Foreskin fibroblast (primary cell): ENCODE measurements at places on chromosomes 2 and 18.

- no peak for DNase-seq
These were observed 57.7 kb downstream of the PUM2 start for GRCh38 chr2:20292984-20293383.

DNA sequence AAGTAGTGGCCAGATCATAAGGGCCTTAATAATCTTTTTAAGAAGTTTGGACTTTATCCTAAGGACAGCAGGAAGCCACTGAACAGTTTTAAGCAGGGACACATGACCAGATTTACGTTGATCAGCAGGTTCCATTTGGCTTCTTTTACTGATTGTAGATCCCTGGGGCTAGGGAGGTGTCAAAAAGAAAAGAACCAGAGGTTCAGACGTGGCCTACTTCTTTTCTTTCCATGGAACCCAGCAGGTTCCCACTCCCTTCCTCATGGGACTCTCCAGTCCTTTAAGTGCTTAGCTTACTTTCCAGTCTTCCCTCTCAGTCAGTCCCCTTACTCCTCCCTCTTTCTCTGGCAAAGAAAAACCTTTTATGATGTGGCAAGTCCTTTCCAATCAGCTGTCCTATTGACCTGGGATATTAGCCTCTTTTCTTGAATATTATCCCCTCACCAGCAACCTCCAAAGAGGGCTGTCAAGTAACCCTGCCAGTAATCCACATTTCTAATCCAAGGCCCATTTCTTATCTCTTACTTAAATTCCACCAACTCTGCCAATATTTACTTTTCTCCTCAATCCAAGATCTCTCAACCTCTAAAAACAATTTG, 33.5 kb downstream of the NHEJ1 start:
- no peak for DNase-seq

GRCh38 chr2:119645173-119645855, 33.7 kb upstream of the TMEM177 start:
- no peak for DNase-seq

GRCh38 chr2:150485871-150486538, 1.5 kb downstream of the RND3 start:
- peak; percentile 74 for DNase-seq

GRCh38 chr2:232415736-232416520, 9.3 kb downstream of the ALPG start:
- DNase-seq: no peak

DNA sequence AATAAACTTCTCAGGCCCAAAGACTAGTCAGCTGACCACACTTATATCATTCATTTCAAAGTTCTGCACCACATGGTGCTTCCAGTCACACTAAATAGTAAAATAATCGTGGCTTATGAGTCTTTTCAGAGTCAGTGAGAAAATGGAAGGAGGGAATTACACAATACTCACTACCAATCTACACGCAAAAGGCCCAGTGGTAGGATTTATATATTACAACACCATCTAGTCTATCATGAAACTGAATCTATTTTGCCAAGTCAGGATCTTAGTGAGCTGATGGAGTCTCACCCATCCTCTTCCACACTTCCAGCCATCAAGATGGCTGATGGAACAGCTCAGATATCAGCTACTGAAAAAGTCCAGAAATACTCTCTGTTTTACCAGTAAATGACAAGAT, 21.9 kb downstream of the INO80D start:
- DNase-seq: no peak

GRCh38 chr2:105383432-105384166, 15.3 kb downstream of the FHL2 start:
- DNase-seq: no peak

- no peak for DNase-seq
These were observed 67.0 kb downstream of the TSHZ1 start for GRCh38 chr18:75277610-75277928.

GRCh38 chr2:41062336-41062735, 610.4 kb upstream of the SLC8A1 start:
- no peak for DNase-seq

DNA sequence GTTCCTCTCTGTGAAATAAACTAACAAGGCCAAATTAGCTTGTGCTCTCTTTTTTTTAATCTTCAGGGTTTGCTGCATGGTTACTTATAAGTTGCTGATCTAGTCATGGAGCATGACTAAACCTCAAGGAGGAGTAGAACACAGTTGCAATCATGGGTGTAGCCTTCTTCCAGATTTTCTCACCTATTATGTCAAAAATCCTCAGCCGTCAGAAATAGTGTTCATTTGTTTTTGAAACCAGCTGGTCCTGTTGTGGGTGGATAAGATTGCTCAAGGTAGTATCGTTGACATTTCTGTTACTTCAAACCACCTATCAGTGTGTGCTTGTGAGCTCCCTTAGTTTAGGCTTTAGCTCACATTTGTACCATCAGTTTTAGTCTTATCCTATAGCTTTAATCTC, 11.2 kb downstream of the RELCH start:
- no peak for DNase-seq

DNA sequence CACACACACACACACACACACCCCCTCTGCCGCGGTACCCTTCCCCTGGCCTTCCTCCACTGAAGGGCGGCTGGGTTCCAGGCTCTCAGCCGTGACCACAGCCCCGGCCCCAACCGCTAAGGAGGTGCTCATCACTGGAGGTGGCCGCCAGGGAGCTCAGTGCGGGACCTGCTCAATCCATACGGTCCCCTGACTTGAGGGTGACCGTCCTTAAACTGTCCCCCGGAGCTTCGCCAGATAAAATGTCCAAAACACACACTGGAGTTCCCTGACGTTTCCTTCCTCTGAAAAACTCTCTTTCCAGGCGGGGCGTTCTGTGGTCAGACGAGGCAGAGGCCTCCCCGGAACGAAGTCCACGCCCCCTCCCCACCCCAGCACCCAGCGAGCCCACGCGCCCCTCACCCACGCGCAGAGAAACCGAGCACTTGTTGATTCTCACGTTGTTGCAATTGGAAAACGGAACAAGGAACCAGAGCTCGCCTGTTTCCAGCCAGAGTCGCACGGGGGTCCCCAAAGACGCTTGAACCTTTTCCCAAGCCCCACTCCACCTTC, 1.4 kb downstream of the MBP start:
- no peak for DNase-seq

- no peak for DNase-seq
These were observed 55.0 kb downstream of the MAPK4 start for GRCh38 chr18:50614838-50615237.

DNA sequence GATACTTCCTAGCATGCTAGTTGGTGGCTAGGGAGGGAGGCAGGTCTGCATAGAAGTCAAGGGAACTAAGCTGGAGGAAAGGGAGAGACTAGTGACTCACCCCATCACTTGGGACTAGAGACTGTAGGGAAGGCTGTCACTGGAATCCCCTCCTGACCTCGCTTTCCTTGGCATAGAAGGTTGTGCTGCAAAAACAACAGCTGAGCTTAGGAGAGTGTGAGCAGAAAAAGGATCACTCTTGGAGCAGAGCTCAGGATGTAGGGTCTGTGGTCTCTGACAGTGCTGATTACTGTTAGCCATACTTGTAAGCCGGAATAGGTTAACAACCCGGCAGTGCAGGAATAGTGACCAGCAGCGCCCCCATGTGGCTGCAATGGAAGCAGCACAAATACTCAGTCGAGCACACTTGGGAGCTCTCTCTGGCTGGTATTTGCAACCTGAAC, 66.9 kb upstream of the SMAD2 start:
- no peak for DNase-seq

- DNase-seq: no peak
These were observed 33.9 kb upstream of the INSIG2 start for GRCh38 chr2:118054213-118055008.

GRCh38 chr2:18703555-18703954, 114.2 kb upstream of the NT5C1B start:
- no peak for DNase-seq

DNA sequence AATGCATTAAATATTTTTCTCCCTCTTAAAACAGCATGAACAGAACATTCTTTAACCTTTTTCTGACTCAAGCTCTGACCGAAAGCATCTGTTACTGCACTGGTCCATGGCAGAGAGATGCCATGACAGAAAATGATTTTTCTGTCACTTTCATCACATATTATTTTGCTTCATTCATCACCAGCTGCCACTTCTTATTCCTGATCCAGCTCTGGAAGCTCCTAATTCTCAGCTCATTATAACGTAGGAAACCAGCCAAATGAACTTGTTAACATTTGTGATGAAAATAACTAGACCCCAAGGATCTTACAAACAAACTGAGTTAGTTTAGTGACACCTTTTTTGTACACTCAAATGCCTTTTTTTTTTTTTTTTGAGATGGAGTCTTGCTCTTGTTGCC, 7.6 kb upstream of the CFLAR start:
- DNase-seq: no peak

GRCh38 chr2:100928235-100928634, 73.9 kb upstream of the RPL31 start:
- DNase-seq: no peak

DNA sequence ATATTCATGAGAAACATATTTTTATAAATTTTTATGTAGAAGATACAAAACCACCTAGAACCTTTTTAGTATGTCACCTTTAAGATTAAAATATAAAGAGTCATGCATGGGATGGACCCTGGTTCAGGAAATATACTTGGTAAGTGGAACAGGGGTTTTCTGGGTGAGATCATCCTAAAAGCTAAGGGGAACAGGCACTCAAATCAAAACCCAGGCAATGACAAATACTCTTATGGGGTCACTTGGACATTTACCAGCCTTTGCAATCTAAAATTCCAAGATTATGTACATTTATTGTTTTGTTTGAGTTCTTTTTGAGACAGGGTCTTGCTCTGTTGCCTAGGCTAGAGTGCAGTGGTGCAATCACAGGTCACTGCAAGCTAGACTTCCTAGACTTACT, 65.8 kb downstream of the SGPP2 start:
- DNase-seq: no peak

- DNase-seq: no peak
These were observed 41.0 kb downstream of the PTPRM start for GRCh38 chr18:7608174-7608550.

DNA sequence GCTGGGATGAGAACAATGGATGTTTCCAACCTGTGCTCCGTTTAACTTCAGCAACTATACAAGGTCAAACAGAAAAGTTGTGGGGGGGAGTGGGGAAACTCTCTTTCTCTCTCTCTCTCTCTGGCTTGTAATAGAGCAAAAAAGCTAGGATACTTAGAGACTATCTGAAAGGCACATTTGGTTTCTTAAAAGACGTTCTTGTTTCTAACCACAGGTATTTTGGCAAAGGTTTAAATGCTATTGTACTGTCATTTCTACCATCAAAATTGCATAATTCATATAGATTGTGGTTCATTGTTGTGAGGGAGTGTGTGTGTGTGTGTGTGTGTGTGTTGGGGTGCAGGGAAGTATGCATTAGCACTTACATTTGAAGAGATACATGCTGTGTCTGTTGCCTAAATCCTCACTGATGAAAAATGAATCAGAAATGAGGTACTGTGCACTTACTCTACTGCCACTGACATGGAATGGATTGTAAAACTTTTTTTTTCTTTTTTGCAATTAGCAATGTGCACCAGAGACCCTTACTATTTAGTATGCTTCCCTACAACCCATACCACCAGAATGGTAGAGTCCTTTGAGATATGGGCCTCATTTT, 841.0 kb upstream of the PIK3C3 start:
- peak; percentile 25 for DNase-seq

DNA sequence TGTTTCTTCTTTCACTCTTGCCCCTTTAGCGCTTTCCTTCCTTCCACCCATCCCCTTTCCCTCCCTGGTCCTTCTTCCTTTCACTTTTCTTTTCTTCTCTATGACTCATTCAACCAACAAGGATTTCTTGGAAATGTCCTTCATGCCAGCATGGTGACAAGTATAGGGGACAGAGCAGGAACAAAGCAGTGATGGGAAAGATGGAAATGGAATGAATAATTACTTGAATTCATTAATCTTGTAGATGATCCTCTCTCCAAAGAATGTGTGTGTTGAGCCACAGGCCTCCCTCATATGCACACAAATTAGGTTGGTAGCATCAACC, 1.5 kb downstream of the VAMP5 start:
- peak; percentile 50 for DNase-seq

DNA sequence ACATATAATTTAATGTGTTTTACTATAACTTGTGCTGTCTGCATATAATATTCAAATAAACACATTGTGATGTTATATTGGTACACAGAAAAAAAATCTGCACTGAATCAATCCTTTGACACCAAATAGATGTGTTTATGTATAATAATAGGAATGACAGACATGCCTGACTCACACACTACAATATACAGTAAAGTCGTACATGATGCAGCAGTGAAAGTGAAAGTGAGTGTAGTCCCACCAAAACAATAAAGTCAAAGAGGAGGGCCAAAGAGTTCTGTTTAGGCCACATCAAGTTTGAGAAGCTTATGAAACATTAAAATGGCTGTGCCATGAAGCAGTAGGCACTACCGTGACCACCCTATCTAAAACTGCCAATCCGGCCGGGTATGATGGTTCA, 8.2 kb upstream of the RBM44 start:
- DNase-seq: peak; percentile 10

DNA sequence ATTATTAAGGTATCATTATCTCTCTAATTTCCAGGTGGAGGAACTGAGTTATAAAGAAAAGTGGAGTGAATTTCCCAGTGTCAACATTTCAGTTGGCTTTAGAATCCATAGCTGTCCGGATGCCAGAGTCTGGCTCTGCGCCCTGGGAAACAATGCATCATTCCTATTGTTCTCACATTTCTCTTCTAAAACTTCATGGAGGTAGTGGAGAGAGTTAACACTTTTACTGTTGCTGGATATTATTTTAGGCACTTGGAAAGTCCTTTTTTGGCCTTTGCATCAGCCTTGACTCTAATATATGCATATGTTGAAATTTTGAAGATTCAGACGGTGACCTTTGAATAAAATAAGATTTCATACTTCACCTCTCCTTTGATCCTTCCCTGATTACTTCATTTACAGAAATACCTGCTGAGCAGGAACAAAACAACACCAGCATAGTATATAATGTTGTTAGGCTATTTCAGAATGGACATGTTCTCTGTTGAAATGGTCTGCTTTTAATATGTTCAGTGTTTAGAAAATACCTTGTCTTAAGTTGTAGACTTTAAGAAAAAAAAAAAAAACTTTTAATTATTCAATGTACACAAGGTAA, 148.8 kb downstream of the EPHA4 start:
- peak; percentile 36 for DNase-seq

DNA sequence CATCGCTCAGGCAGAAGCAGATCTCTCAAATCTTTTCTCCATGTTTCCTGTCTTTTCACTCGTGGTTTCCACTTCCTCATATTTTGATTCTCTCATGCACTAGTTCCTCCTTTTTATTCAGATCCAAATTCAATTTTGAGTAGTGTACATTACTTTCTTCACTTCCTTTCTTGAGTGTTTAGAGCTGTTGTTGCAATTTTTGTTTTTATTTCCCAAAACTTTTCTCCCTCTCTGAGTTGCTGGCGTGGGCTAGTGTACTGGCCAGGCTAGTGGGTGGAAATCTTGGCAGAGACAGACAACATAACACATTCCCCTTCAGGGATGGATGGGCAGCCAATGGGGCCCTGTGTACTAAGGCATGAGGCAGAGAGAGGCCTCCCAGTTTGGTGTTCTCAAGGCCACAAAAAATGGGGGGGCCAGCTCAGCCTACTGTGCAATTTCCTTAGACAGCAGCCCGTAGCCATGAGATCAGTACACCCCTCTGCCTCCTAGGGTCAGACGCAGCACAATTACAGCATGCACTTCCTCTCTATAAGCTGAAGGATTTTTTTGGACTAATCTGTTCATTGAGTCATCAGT, 145.1 kb upstream of the PID1 start:
- DNase-seq: peak; percentile 94

GRCh38 chr2:241724975-241725870, 9.2 kb upstream of the D2HGDH start:
- DNase-seq: no peak
